Stomach (tissue), 19 donors: ENCODE measurements at places on chromosomes 5 and 9.

- DNase-seq: peak; percentile 66
Observed at GRCh38 chr9:77440057-77440456, 208.1 kb downstream of the GNA14 start.

GRCh38 chr9:26471261-26471660 lies 421.3 kb downstream of the CAAP1 start:
- no peak for DNase-seq

DNA sequence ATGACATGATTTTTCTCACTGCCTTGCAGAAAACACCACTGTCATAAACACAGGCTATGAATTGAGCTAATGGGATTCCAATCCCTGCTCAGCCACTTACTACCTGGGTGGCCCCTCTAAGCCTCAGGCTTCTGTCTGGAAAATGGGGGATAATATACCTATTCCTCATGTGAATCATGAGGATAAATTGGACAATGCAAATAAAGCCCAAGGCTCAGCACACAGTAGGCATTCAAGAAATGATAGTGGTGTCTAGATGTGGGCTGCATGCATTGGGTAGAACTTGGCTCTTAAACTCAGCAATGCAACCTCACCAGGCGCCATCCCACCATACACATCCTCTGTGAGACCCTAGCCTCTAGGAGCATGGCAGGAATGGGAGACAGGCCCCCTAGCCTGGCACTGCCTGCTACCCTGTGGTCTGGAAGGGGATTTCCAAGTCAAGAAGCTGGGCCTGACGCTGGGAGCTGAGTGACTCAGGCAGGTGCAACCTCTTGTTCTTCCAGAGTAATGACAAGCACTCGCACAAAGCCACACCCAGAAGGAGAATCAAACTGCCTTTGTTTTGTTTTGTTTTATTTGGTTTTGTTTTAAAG lies 2.3 kb upstream of the TNIP1 start:
- DNase-seq: peak; percentile 69

DNA sequence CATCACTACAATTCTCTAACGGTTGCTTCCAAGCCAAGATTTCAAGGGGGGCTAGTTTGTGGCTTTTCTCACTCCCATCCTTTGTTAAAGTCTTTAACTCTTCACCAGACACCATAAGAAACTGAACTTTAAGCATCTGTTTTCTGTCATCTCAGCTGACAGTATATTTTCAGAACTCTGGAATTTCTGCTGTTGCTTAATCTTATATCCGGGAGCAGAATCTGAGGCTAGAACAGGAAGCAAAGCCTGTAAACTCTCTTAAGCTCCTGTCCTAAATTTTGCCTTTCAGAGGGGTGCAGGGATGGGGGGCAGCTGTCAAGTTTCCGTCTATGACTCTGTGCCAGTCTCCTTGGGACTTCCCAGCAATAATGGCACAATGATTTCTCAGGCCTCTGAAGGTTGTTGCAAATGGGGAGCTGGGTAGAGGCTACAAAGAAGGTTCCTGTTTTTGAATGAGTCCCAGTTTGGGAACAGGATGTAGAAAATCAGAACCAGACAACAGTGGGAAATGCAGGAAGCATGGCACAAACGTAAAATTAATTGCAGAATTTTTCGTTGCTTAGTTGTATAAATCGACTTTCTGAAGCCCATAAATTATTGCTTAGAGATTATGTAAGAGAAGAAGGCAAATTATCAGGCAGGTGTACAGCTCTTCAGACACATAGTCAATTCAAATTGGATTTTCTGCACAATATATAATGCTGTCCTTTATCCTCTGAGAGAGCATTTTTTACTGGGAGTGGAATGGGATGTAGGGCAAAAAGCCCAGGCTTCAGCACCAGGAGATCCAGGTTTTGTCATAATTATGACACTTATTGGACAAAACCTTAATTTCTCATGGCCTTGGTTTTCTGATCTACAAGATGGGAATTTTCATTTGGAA lies 430.9 kb downstream of the DMAC1 start:
- DNase-seq: peak; percentile 83

DNA sequence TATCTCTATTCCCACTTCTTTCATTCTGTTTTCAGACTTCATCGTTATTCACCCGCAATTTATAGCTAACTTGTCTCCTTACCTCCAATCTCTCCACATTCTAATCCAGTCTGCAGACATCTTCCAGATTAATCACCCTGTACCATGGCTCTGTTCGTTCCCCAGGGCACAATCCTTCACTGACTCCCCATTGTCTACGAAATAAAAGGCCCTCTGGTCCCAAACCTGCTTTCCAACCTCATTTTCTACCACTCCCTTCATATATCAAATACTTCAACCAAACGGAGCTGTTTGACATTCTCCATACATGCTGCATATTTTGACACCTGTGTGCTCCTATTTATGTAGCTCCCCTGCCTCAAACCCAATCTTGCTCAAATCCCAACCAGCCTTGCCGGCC lies 1720.6 kb upstream of the WWC1 start:
- no peak for DNase-seq

- no peak for DNase-seq
Observed at GRCh38 chr9:22203371-22204138, 194.4 kb upstream of the CDKN2B start.
